ENCODE measurements at places on chromosomes 16 and 17. TPM values are rescaled to one million over a fixed set of nuclear protein-coding genes. Genes with fewer than 3 reads are reported as not detected.

DNA sequence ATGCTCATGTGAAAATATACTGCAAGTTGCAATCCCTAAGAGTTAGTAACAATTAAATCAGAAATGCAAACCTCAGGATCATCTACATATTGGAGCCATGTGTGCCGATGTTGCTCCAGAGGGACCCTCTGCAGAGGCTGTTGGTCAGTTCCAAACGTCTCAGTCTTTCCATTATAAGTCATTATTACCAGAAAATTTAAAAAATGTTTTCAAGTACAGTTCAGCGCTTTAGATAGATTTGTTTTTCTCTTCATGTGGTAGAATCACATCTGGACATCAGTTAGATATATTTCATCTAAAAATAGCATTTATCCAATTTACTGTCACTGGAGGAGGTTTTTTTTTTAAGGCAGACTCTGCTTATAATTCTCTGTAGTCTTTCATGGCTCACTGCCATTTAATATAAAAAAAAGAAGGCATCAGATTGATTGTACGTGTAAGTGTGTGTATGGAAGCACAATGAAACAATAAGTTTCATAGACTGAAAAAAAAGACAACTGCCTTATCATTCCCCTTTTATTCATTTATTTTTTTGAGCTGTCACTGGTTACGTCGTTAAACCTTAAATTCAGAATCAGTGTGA, 46.1 kb upstream of the MARCHF10 start:
- no peak for DNase-seq

GRCh38 chr17:35489944-35490343, 41.4 kb upstream of the SLFN13 start:
- no peak for DNase-seq

GRCh38 chr16:56409195-56409594, 16.1 kb downstream of the AMFR start:
- no peak for DNase-seq

- no peak for DNase-seq
Measured at GRCh38 chr16:8398548-8398947, 191.8 kb downstream of the TMEM114 start.

MYH2 gene
- total RNA-seq: not detected

Data from tibial nerve (tissue), 4 donors.